ENCODE measurements at places on chromosomes 2 and 18. TPM values are rescaled to one million over a fixed set of nuclear protein-coding genes. Genes with fewer than 3 reads are reported as not detected.
A peak's percentile ranks its signal among the peaks of the same experiment; 100 is the strongest.

STARD6 gene
- not detected for total RNA-seq

CAPN14 gene
- 0.31 TPM for total RNA-seq

ATP8B1 gene
- 13.5 TPM for total RNA-seq

CNDP1 gene
- total RNA-seq: 0.51 TPM

REEP1 gene
- 1.7 TPM for total RNA-seq

LRRTM1 gene
- 11.3 TPM for total RNA-seq

SLC40A1 gene
- total RNA-seq: 97.6 TPM

TUBA4B gene
- total RNA-seq: not detected

ASXL3 gene
- 0.71 TPM for total RNA-seq

GAD1 gene
- total RNA-seq: 10.5 TPM

CDCA7 gene
- 101 TPM for total RNA-seq

NOSTRIN gene
- 0.73 TPM for total RNA-seq

SEPTIN10 gene
- 120 TPM for total RNA-seq

TNFAIP6 gene
- not detected for total RNA-seq

- H3K36me3 ChIP-seq: no peaks in the 10 kb centered on the region
- H3K4me3 ChIP-seq: no peak overlapping the region
- no peak overlapping the region for H3K27ac ChIP-seq
- H3K27me3 ChIP-seq: no peaks in the 10 kb centered on the region
- H3K4me1 ChIP-seq: peaks cover 6% of the 10 kb centered on the region
Measured at GRCh38 chr2:120312860-120313694, 32.9 kb upstream of the INHBB start.

- H3K27me3 ChIP-seq: no peaks in the 10 kb centered on the region
- no peak overlapping the region for H3K4me3 ChIP-seq
- DNase-seq: peak; percentile 33
- H3K36me3 ChIP-seq: no peaks in the 10 kb centered on the region
- H3K27ac ChIP-seq: no peak overlapping the region
- no peaks in the 10 kb centered on the region for H3K4me1 ChIP-seq
Measured at GRCh38 chr2:30666266-30666874, 140.9 kb downstream of the CAPN13 start.

GRCh38 chr2:68653538-68653982, 10.2 kb downstream of the PROKR1 start:
- H3K27me3 ChIP-seq: no peaks in the 10 kb centered on the region
- H3K4me3 ChIP-seq: no peak overlapping the region
- no peak overlapping the region for H3K27ac ChIP-seq
- no peaks in the 10 kb centered on the region for H3K36me3 ChIP-seq

DNA sequence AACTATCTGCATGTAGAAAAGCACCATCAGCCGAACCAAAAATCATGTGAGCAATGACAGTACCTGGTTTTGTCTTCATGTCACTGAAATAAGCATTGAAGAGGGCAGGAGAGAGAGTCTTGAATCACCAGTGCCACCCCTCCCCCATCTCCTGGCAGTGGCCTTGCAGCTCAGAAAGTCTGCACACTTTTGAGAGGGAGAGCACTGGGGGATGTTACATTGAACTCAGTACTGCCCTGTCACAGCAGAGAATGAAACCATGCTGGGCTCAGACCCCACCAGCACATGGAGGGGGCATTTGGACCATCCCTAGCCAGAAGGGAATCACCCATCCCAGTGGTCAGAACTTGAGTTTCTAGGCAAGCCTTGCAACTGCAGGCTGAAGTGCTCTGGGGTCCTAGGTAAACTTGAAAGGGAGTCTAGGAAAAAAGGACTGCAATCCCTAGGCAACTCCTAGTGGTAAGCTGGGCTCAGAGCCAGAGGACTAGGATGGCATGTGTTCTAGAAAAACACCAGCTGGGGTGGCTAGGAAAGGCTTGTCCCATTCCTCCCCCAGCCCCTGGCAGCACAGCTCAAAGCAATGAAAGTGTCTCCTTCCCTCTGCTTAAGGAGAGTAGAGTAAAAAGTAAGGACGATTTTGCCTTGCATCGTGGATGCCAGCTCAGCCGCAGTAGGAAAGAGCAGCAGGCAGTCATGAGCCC, 259.9 kb upstream of the MYT1L start:
- no peaks in the 10 kb centered on the region for H3K36me3 ChIP-seq
- no peaks in the 10 kb centered on the region for H3K4me1 ChIP-seq
- no peaks in the 10 kb centered on the region for H3K27me3 ChIP-seq
- no peak overlapping the region for H3K4me3 ChIP-seq
- H3K27ac ChIP-seq: no peak overlapping the region
- no peak for DNase-seq

DNA sequence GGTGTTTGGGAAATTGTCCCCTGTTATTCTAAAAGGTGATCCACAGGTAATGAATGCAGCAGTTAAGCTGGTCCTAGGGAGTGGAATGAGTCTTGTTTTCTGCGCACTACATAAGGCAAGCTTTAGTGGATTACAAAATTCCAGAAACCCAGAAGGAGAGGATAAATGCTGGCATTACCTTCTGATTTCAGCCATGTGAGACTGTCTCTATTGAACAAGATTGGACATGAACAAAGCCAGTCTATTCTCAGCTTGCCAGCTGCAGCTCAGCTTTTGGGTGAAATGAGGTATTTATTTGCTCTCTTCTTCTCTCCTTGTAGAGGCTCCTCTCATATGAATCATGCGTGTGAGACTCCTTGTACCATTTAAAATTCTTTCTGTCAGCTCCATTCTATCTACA, 944.9 kb downstream of the CNTNAP5 start:
- no peak overlapping the region for H3K4me3 ChIP-seq
- DNase-seq: no peak
- no peak overlapping the region for H3K27ac ChIP-seq
- H3K36me3 ChIP-seq: no peaks in the 10 kb centered on the region

GRCh38 chr2:71154798-71155197, 24.4 kb downstream of the MPHOSPH10 start:
- peak; percentile 87 for DNase-seq
- no peak overlapping the region for H3K27ac ChIP-seq
- no peak overlapping the region for H3K4me3 ChIP-seq
- peaks cover 5% of the 10 kb centered on the region for H3K36me3 ChIP-seq
- H3K4me1 ChIP-seq: no peaks in the 10 kb centered on the region

GRCh38 chr2:39631718-39632117, 34.0 kb upstream of the TMEM178A start:
- no peak overlapping the region for H3K4me3 ChIP-seq
- DNase-seq: no peak
- H3K27me3 ChIP-seq: no peaks in the 10 kb centered on the region
- no peaks in the 10 kb centered on the region for H3K4me1 ChIP-seq

- peak; percentile 82 for DNase-seq
- H3K36me3 ChIP-seq: no peaks in the 10 kb centered on the region
- H3K4me3 ChIP-seq: no peak overlapping the region
- peaks cover 10% of the 10 kb centered on the region for H3K4me1 ChIP-seq
- no peaks in the 10 kb centered on the region for H3K27me3 ChIP-seq
Measured at GRCh38 chr2:120893811-120894584, 158.3 kb downstream of the GLI2 start.

- no peaks in the 10 kb centered on the region for H3K4me1 ChIP-seq
- H3K27ac ChIP-seq: no peak overlapping the region
- H3K27me3 ChIP-seq: no peaks in the 10 kb centered on the region
Measured at GRCh38 chr2:122168799-122169198, 413.3 kb downstream of the TSN start.

- H3K27ac ChIP-seq: no peak overlapping the region
- H3K4me1 ChIP-seq: no peaks in the 10 kb centered on the region
- no peak overlapping the region for H3K4me3 ChIP-seq
- H3K36me3 ChIP-seq: no peaks in the 10 kb centered on the region
- no peaks in the 10 kb centered on the region for H3K27me3 ChIP-seq
Measured at GRCh38 chr2:110995911-110996310, 124.8 kb upstream of the BCL2L11 start.

DNA sequence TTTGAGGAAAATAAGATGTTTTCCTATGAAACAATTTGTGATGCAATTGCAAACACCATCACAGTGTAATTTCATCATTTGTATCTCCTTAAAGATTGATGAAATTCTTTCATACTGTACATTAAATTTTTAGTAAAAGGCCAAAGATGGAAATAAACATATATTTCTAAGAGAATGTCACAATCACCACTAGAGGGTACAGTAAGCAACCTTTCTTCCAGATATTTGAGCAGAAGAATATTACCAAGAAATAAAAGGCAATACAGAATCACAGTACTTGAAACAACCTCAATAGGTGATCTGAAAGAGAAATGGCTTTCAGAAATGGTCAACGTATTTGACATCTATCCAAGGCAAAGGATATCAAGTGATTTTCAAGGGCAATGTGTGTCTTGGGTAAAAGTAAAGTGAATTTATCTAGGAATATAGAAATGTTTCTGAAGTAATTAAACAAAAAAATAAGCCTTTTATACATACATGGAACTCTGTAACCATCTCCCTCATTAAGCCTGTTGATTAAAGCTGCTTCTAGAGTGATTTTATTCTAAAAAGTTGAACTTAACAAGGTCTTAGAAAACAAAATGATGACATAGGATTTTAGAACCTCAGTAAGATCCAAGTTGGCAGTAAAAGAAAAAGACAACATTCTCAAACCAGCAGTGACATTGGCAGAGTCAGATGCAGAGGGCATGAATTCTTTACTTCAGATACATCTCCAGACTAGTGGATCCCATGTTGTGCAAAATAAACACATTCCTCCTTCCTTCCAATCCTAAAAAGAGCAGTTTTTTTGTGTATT, 90.3 kb upstream of the SESTD1 start:
- no peaks in the 10 kb centered on the region for H3K4me1 ChIP-seq
- no peak for DNase-seq
- H3K27me3 ChIP-seq: no peaks in the 10 kb centered on the region
- H3K36me3 ChIP-seq: no peaks in the 10 kb centered on the region
- H3K4me3 ChIP-seq: no peak overlapping the region

DNA sequence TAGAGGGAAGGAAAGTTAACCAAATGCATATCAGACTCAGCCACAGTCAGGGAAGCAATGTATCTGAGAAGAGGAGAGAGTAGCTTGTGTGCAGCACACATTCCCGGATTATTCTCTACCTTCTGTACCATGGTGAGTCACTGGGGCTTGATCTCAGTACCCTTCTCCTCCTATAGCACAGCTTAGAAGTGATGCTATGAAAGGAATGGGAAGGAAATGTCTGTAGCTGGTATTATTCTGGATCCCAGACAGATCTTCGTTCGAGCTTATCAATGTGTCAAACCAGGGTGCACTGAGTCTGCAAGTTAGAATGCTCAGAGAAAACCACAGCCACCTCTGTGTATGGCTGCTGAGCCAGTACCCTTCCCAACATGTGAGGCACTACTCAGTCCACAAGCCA, 88.0 kb upstream of the NFU1 start:
- DNase-seq: no peak
- no peaks in the 10 kb centered on the region for H3K4me1 ChIP-seq
- no peak overlapping the region for H3K27ac ChIP-seq
- no peaks in the 10 kb centered on the region for H3K27me3 ChIP-seq
- no peak overlapping the region for H3K4me3 ChIP-seq

DNA sequence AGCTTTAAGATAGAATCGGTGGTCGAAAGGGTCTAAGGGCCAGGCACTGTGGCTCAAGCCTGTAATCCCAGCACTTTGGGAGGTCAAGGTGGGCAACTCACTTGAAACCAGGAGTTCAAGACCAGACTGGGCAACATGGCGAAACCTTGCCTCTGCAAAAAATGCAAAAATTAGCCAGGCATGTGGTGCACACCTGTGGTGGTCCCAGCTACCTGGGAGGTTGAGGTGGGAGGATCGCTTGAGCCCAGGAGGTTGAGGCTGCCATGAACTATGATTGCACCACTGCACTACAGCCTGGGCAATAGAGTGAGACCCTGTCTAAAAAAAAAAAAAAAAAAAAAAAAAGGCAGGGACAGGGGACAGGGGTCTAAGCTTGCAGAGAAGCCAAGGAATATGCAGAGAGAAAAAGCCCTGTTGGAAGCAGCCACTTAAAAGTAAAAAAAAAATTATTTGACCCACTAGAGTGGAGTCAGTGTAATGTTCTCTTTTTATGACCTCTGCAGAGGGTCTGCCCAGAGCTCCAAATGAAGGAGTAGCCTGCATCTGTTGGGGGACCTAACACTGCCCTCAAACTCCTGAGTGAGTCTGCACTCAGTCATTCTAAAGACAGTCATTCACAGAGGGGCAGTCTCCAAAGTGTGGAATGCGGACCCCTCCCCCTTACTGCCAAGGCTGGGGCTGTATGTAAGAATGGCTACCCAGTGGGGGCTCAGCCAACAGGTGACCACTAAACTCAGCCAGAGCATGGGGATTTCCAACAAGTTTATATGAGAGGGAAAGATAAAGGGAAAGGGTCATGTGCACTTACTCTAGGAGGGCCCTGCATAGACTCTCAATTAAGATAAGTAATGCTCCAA, 118.5 kb upstream of the CDCA7 start:
- no peak overlapping the region for H3K4me3 ChIP-seq
- peak; percentile 87 for DNase-seq
- H3K27me3 ChIP-seq: no peaks in the 10 kb centered on the region

DNA sequence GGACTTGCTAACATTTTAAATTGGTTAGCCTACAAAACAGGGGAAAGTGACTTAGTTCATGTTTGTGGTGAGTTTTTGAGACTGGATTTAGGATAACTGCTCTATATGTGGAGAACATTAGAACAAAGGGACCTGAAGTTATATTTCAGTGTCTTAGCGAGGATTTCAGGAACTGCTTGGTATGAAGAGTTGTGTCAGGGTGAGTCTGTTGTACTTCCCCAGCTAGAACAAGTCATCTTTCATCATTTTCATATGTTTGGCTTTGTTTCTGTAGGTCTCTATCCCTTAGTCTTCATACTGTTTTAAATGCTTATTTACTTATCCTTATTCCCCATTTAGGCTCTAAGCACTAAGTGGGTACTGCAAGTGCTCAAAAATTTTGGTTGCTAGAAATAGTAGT, 41.9 kb downstream of the KCMF1 start:
- no peak overlapping the region for H3K4me3 ChIP-seq
- peaks cover 5% of the 10 kb centered on the region for H3K36me3 ChIP-seq
- H3K4me1 ChIP-seq: peaks cover 4% of the 10 kb centered on the region
- no peak for DNase-seq
- H3K27me3 ChIP-seq: no peaks in the 10 kb centered on the region

DNA sequence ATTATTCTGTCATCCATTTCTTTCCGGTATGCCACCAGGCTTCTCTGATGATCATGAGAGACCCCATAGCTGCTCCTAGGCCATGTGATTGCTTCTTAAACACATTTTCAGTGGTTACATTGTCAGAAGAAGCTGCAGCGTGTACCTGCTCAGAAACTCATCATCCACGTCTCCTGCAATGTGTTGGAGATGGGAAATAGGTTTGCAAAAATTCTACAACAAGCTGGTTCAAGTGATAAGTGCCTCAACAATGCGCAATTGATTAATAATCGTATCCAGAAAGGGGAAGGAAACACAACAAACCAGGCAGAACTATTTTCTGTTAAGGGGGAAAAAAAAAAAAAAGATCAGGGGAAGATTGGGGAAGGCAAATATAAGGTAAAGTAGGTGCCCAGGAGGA, 75.7 kb upstream of the THUMPD2 start:
- DNase-seq: no peak
- no peak overlapping the region for H3K4me3 ChIP-seq
- no peaks in the 10 kb centered on the region for H3K4me1 ChIP-seq
- no peaks in the 10 kb centered on the region for H3K36me3 ChIP-seq
- H3K27me3 ChIP-seq: no peaks in the 10 kb centered on the region

Data from endodermal cell (in vitro differentiated cells).